NCI-H1417 (cell line): ENCODE measurements at places on chromosomes 5 and 9.

DNA sequence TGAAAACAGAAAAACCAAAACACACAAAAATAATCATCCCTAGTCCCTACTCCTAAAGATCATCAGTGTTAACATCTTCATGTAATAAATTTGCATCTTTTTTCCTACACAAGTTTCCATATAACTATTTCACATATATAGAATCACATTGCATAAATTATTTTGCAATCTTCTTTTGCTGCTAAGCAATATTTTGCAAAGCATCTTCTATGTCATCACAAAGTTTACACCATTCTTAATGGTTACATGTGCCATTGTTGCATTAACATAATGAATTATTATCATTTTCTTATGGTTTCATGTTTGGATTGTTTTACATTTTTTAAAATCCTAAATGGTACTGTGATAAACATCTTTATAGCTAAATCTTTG, 17.8 kb downstream of the SH3TC2 start:
- DNase-seq = no peak

DNA sequence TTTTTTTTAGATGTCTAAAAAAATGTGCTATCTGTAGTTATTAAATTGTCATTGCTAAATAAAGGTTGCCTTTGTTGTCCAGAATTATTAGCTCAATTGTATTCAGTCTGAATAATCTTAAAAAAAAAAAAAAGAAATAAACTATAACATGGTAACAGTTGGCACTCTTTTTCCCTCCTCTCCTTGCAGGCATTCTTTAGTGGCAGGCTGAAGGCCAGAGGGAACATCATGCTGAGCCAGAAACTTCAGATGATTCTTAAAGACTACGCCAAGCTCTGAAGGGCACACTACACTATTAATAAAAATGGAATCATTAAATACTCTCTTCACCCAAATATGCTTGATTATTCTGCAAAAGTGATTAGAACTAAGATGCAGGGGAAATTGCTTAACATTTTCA, 87.6 kb upstream of the FAM170A start:
- DNase-seq = no peak

DNA sequence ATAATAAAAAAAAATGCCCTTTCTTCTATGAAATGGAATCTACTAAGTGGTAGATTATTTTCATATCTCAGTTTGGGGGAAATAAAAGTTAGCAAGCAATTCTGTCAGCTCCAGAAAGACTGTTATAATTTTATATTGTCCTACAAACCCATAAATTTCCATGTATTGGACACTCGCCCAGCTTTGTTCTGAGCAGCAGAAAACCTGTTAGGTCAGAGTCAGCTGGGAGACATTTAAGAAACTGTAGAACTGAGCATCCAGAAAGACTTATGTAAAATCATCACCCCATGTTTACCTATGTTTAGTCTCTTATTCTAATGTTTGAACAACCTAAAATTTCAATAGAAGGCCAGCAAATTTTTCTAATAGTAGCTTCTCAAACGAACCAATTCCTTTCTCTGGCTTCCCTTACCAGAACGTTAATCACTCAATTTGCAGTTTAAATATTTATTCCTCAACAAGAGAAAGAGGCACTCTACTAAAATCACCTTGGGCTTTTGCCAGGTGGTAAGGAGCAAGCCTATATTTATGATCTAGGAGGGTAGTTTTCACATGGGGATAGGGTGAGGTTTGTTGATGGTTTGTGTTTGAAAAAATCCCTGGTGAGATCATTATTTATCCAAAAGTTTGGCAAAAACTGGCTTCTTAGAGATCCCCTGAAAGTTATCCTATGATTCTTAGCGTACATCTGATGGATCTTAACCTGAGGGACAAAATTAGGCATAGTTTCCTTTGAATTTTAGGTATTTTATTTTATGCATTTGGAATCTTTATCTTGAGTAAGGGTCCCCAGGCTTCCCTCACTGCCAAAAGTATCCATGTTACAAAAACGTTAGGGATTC, 34.4 kb downstream of the MACROH2A1 start:
- DNase-seq = peak; percentile 83

GRCh38 chr5:65895891-65896290, 30.5 kb upstream of the ERBIN start:
- DNase-seq = no peak

- DNase-seq = no peak
Measured at GRCh38 chr9:128470560-128470959, 14.8 kb downstream of the ODF2 start.

- no peak for DNase-seq
Measured at GRCh38 chr9:9919174-9919775, 693.5 kb downstream of the PTPRD start.

DNA sequence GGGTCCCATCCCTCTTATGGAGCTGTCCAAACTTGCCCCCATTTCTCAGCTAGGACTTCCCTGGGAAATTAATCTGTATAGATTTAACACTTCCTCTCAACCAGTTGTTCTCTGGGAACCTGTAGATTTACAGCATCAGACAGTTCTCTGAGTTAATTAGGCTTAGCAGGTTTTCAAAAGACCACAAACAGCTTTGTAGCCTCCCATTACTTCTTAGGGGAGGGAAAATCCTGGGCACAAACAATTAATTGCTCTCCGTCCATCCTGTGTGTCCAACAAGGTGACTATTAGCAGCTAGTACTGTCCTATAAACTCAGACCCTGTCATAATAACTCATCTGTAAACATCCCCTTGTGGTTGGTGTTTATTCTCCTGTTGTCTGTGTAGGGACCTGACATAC, 197.9 kb downstream of the GOLPH3 start:
- DNase-seq = no peak

DNA sequence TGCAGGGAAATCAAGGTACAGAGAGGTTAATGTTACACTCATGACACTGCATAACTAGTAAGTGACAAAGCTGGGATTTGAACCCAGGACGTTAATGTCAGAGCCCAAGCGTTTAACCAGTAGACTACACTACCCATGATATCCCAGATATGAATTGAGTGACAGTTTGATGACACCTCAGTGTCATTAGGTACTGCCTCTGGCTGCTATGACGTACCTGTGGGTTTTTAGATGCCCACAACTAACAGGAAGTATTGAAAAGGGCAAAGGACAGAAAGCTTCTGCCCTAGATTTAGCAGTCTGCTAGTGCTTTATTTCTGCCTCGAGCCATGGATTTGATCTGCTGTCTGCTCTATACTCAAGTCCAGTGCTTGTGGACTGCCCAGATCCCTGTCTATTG, 56.2 kb downstream of the GLRA1 start:
- no peak for DNase-seq

DNA sequence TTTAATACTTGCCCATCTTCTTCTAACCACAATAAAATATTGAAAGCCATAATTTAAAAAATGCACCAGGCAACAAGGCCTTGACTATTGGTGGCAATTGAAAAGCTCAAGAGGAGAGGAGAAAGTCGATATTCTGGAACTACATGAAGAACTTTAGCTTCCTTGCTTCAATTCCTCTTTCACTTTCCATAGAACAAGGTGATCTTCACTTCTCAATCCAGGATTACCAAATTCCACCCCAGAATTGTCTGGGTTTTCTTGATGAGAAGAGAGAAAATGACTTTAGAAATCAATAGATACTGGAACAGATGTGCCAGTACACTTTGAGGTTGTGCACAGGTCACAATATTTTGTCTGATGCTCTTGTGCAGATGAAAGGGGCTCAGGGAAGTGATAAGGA, 52.2 kb downstream of the PTCD2 start:
- DNase-seq = no peak

DNA sequence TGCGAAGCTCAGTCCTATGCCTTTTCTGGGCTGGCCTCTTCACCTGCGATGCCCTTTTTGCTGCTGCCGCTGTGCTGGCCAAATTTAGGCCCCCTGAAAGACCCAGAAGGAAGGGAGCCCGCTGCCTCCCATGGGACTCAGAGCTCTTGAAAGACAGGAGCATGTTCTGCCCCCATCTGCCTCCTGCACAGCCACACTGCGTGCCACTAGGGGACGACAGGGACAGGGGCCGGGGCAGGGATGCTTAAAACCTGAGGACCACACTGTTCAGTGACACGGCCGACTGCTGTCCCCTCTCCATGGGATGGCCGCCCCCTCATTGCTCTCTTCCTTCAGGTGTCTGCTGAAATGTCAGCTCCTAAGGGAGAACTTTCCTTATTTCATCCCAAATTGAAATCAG, 132.4 kb downstream of the ADAMTS2 start:
- no peak for DNase-seq

GRCh38 chr5:75640395-75640794, 29.1 kb downstream of the ANKDD1B start:
- no peak for DNase-seq

- no peak for DNase-seq
Measured at GRCh38 chr5:15993334-15993733, 186.3 kb downstream of the MARCHF11 start.

DNA sequence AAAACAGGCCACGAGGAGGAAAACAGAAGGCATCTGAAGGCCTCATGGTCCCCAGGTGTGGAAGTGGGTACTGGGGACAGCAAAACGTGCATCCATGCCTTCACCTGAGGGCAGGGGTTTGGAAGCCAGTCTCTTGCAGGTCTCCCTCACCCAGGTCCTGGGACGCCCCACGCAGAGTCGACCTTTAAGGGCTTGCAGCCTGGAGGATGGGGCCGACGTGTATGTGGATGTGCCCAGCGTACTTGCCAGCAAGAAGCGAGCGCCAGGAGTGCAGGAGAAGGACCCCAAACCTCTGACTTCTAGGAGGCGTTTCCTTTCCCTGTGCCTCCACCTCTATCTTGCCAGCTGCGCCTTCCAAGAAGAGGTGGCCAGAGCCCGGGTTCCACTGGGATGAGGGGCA, 65.9 kb downstream of the OTULIN start:
- DNase-seq = no peak

GRCh38 chr5:77087484-77088261, 588 bp upstream of the ZBED3 start:
- no peak for DNase-seq

- no peak for DNase-seq
Measured at GRCh38 chr5:148969291-148969690, 93.6 kb downstream of the SH3TC2 start.

GRCh38 chr9:5479994-5480694, 29.8 kb downstream of the CD274 start:
- no peak for DNase-seq

GRCh38 chr5:61493973-61494372, 161.9 kb downstream of the ZSWIM6 start:
- DNase-seq = peak; percentile 7

GRCh38 chr5:144117412-144117811, 53.0 kb downstream of the YIPF5 start:
- DNase-seq = no peak

DNA sequence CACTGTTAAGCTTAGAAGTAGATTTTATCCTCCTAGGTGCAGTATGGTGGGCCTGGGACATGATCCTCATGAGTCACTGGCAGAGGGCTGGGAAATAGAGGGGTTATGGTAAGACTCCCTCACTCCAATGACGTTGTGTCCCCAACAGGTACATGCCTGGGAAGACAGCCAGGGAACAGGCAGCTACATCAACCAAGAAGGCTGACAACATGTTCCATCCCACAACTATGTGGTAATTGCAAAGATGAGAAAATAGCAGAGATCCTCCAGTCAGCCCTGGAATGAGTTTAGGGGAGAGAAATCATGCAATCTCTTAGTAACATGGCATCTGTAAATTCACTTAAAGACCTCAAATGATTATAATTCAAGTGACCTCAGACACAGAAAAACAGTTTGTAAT, 114.4 kb upstream of the LIFR start:
- DNase-seq = no peak

- DNase-seq = no peak
Measured at GRCh38 chr5:25349746-25350145, 705.0 kb upstream of the CDH10 start.

DNA sequence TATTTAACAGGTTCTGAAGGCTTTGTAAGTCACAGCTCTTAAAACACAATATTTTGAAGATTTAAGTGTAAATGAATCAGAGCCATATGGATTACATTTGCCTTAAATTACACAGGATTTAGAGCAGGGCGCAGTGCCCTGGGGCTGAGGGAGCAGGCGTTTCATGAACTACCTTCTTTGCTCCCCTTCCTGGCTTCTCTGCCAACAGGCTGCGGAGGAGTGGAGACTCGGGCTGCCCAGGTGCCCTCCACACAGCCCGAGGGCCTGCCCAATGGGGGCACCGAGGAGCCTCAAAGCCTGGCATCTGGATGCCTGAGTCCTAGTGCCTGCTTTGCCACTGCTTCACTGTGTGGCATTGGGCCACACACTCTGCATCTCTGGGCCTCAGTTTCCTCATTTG, 90.6 kb upstream of the HAND1 start:
- no peak for DNase-seq

DNA sequence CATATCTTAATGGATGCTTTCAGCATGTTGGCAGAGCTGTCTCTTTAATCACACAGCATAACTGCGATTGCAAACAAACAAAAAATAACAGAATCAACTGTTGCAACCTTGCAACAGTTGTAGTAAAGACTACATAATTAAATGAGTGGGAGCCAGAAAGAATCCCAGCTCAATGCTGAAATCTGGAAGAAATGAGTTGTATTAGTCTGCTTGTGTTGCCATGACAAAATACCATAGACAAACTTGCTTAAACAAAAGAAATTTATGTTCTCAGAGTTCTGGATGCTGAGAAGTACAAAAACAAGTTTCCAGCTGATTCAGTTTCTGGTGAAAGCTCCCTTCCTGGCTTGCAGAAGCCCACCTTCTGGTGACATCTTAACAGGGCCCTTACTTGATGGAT, 260.9 kb upstream of the TUSC1 start:
- no peak for DNase-seq

GRCh38 chr9:76424491-76424890, 30.3 kb upstream of the RFK start:
- DNase-seq = no peak

DNA sequence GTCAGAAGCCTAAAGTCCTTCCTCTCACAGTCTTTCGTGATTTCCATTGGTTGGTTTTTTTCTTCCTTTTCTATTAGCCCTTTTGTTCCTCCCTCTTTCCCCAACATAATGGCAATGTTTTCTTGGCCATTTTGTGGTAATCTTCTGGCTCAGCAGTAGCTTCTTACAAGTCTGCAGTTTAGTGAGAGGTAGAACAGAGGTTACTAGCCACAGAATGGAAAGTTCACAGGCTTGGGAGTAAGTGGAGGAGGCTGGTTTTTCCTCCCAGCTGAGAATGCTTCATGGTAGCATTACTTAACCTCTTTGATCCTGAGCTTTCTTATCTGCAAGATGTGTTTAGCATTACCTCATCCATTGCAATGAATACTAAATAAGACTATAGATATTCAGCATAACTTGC, 346.9 kb downstream of the NFIB start:
- DNase-seq = no peak

GRCh38 chr9:91114450-91114849, 247.3 kb downstream of the AUH start:
- no peak for DNase-seq

DNA sequence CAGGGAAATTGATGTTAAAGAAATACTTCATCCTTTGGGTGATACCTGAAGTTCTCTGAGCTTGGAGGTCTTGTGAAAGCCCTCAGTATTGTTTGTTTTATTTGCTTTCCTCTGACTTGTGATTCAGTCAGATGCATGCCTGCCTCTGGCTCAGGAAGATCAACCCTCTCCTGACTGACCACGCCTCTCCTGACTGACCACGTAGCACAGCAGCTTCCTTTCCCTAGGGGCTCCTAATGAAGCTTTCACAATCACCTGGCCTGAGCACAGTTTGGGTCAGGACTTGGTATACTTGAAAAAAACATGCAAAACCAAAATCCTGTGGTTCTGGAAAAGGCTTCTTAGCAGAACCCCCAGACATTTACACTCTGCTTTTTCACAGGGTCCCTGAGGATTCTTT, 3.8 kb downstream of the TGFBI start:
- DNase-seq = no peak
